Endothelial cell of umbilical vein (primary cell): ENCODE measurements at places on chromosomes 4 and X.
A peak's percentile ranks its signal among the peaks of the same experiment; 100 is the strongest.

- no peak for DNase-seq
Observed at GRCh38 chr4:61336916-61337315, 136.8 kb downstream of the ADGRL3 start.

DNA sequence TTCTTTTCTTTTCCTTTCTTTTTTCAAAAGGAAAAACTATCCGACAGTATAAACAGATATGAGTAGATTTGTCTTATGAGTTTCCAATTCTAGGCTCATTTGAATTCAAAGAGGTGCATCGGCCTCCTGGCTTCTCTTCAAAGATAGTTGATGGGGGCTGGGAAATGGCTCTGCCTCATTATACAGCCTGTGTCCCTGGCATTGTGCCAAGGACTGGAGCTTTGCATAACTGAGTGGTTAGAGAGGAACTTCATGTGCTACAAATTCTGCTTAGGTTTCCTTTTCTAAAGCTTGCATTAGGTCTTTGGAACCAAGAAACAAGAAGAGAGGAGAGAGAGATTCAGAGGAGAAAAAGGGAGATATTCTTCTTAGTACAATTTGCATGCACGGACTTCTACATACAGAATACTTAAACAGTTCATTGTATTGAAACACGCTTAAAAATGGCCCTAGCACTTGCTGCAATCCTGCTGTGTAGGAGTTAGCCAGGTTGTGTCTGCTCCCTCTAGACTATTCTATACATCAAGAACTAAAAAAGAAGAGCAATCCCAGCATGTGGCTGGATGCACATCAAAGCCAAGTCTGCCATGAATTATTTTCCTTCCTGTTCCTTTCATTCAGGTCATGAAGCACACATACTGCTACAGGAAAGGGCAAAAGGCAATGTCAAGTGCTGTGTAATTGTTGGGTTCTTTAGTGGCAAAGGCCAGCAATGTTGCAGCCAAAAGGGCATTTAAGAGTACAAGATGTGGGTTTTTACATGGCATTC is 70.9 kb downstream of the INTS12 start:
- peak; percentile 9 for DNase-seq

DNA sequence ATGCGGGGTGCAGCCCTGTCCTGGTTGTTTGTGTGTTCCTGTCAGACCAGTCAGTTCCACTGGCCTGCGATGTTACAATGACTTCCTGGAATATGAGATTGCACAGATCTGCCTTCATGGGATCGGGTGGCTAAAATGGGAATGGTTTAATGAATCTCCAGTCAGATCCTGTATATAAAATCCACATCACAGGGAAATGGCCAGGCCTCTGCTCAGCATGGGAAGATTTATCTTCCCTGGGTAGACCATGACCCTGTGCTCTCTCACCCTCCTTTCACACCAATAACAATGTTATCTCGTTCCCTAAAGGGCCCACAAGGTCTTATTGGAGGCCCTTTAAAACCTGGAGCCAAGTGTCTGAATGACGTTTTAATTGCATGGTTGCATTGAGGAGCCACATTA is 307.4 kb downstream of the RAB28 start:
- DNase-seq: no peak

DNA sequence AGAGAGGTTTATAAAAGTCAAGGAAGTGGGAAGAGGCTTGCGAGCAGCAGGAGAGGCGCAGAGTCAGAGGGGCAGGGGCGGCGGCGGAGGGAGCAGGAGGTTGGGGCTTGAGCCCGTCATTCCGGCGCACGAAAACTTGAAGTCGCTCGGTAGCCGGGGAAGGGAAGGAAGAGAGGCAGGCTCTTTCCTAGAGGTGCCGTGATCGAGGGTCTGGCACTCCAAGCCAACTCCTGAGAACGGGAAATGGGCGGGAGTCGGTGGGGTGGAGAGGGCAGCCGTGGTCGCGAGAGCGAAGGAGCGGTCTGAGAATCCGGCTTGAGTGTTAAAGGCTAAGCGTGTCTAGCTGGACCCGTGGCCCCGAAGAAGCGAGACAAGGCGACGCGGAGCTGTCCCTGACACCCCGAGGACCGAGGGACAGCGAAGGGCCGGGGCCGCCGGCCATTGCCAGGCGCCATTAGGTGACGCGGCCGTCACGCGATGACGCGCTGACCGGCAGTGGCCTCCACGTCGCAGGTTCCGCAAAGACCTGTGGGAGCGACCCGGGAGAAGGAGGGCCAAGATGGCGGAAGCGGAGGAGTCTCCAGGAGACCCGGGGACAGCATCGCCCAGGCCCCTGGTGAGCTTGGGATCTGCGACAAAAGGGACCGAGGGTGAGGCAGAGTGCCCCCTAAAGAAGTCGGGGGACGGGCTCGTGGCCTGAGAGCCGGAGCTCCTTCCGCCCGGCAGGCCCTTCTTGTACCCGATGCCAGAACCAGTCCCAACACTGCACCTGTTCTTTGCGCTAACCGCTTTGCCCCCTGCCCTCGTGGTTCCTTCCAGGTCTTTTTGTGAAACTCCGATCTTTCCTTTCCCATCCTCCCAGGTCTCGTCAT is at the start of gene YIPF6:
YIPF6 (plus strand) TSS at position 544 of the 872 bp plus-strand sequence; CDS start at position 560, 16 bp downstream.
- DNase-seq: peak; percentile 71

GRCh38 chr4:39635023-39635422 is 3.6 kb downstream of the SMIM14 start:
- DNase-seq: no peak

DNA sequence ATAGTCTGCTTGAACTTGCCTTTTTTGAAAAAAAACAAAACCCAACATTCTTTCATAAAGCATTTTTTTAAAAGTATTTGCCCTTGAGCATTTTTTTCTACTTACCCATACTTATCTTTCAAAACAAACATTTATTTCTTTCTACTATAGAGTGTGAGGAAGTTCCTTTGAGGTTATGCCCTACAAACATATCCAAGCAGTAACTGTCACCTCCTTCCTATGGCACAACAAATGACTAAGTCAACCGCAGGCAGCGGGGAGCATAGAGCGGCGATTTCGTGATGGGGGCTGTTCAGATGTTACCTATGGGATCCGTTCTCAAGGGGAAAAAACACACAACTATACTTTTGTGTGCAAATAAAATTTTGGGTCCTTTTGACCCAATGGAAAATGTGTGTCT is 19.4 kb downstream of the SPRY1 start:
- DNase-seq: peak; percentile 29

- DNase-seq: peak; percentile 19
Observed at GRCh38 chr4:123421227-123421936, 24.8 kb downstream of the SPRY1 start.

- DNase-seq: peak; percentile 6
Observed at GRCh38 chrX:11665168-11666111, at the start of gene ARHGAP6. TSS of gene ARHGAP6 (minus strand) at chrX:11665920. CDS start at chrX:11664828, 1,092 bp downstream.

- DNase-seq: no peak
Observed at GRCh38 chrX:73076838-73077237, 2.5 kb downstream of the PABPC1L2A start.

GRCh38 chr4:119672086-119672485 is 43.5 kb upstream of the PDE5A start:
- DNase-seq: no peak

DNA sequence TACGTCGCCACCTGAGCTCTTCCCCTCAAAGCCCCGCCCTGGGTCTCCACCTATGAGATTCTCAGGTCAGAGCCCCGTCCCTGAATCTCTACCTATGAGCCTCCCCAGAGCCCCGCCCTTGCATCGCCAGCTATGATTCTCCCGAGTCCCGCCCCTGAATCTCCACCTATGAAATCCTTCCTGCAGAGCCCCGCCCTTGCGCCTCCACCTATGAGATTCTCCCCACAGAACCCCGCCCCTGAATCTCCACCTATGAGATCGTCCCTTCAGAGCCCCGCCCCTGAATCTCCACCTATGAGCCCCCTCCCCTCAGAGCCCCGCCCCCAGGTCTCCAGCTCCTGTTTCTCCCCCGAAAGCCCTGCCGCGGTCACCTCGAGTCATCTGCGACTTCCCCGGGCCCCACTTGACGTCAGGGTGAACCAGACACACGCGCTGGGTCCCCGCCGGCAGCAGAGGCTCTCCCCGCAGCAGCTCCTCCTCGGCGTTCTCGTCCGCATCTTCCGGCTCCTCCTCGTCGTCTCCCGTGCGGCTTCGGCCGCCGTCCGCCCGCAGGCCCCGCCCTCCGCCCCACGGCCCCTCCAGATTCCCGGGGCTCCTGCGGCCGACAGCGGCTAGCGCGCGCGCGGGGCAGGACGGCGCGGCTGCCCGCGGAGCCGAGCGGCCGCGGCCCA is 393 bp downstream of the GTPBP6 start:
- DNase-seq: peak; percentile 98

- no peak for DNase-seq
Observed at GRCh38 chr4:85393201-85393600, 81.7 kb upstream of the ARHGAP24 start.

GRCh38 chr4:145882604-145883003 is 56.0 kb downstream of the ZNF827 start:
- DNase-seq: no peak

- no peak for DNase-seq
Observed at GRCh38 chr4:77734928-77735327, 84.2 kb downstream of the CNOT6L start.

- DNase-seq: peak; percentile 34
Observed at GRCh38 chr4:1579001-1579900, 104.9 kb downstream of the FAM53A start.

GRCh38 chr4:146453181-146453807 is 68.4 kb downstream of the SLC10A7 start:
- no peak for DNase-seq

DNA sequence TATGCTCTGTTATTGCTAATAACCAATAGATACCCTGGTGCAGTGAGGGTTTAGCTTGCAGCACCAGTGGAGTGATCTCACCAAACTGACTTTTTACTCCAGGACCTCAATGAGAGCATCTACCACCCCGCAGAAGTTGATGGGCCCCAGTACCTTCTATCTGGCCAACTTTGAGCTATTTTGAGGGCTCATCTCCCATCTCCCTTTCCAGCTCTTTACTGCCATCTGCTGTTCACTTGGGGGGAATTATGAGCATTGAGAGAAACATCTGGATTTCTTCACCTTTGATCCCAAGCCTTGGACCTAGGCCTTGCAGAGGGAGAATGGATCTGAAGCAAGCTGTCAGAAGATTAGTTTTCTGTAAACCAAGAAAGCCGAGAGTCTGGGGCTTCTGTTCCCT is 143.6 kb downstream of the TMEM164 start:
- peak; percentile 36 for DNase-seq

DNA sequence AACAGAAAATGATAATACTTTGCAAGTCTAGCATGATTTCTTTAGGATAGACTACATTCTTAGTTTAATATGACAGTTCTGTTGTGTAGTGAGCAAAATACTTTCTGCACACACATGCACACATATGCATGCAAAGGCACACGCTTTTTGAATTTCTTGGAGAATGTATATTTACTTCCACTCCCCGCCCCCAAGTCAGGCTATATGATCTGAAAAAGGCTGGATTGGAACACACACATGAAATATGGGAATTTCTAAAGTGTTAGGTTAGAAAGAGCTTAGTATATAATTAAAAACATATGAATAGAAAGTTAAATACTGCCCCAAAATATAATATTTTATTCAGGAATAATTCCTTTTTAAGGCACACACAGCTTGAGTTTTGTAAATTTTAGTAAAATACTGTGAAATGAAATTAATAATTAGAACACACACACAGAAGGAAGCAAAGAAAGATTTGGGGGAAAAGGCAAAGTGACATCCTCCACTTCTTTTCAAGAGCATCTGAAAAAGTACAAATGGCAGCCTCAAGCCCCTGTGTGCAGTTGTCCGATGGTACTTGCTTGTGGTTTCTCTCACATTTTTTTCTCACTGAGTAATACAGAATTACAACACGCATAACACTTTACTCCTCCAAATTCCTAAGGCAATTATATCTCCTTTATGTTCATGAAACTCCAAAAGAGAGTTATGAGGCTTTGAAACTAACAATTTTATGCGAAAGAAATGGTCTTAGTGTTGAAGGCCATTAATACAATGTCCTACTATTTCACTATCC is 228.9 kb upstream of the ETNPPL start:
- no peak for DNase-seq

- DNase-seq: no peak
Observed at GRCh38 chr4:67460574-67460973, 84.7 kb downstream of the CENPC start.

GRCh38 chr4:53914313-53915016 is 149.9 kb downstream of the CHIC2 start:
- DNase-seq: peak; percentile 61

DNA sequence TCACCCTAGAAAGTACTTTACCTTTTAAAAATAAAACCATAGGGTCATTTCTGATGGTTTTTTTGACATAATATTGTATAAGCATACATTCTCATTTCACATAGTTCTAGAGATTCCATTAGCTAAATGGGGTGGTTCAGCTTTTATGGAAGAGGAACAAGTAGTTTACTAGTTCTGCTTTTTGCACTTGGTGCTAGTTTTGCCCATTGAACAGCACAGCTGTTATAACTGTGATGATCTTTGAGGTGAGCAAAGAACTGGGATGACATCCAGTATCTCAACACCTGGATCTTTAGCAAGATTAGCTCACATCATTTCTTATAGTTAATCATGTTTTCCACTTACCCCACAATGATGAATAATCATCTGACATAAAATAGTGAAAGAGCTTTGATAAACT is 40.9 kb downstream of the MOB1B start:
- DNase-seq: no peak

- DNase-seq: no peak
Observed at GRCh38 chrX:18620349-18620748, 51.6 kb downstream of the RS1 start.

DNA sequence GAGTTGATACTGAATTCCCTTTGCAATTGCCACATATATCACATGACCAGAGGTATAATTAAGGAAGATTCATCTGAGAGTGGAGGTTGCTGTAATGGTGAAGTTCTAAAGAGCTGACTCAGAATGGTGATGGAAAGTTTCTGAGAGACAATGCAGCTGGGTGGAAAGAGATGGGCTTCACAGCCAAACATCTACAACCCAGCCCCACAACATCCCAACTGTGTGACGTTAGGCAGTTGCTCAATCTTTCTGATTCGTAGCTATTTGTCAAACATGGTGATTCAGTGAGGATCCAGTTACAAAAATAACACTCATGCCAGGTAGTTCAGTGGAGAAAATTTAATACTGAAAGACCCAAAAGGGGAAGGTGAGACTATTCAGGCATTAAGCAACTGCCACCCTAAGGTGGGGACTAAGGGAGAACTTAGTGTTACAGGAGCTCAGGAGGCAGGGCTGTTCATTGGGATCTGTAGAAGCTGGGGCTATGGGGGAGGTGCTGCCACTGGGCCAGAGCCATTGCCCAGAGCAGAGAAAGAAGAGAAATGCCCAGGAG is 6.9 kb upstream of the AFF1 start:
- peak; percentile 43 for DNase-seq

DNA sequence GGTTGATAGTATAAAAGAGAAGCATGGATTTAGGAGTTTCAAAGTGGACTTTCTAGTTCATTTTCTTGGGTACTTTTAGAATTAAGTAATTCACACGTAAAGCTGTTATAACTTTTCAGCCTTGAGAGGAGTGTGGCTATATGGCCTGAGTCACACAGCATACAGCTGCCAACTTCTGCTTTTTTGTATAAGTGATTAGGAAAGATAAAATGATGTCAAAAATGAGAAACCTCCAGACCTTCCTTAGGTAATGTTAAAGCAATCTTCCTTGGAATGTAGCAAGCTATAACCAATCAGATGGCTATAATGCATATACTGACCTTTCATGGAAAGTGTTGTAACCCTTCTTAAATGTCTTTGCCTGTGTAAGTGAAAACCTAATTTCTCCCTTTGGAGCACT is 39.2 kb downstream of the RAB40AL start:
- no peak for DNase-seq
